ENCODE measurements at places on chromosomes 7 and 10. TPM values are rescaled to one million over a fixed set of nuclear protein-coding genes. Genes with fewer than 3 reads are reported as not detected.

DNA sequence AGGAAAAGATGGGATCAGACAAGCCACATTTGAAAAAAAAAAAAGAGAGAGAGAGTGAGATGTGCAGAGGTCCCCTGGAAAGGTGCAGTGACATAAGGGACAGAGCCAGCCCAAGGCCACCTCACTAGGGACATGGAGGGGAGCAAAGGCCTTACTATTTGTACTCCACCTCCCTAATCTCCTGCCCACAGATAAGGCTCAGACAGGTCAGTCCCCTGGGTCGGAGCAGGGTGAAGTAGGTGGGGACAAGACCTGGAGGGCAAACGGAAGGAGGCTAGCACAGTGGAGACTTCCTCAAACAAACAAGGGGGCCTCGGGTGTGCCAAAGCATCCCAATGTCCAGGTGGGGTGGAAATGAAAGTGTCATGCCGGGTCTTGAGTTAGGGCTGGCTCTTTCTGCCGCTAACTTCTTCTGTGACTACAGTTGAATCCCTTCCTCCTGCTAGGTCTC, 7.0 kb downstream of the PRF1 start:
- no peaks in the 10 kb centered on the region for H3K27me3 ChIP-seq
- H3K27ac ChIP-seq: no peak overlapping the region
- no peak overlapping the region for H3K4me3 ChIP-seq

- no peaks in the 10 kb centered on the region for H3K27me3 ChIP-seq
- DNase-seq: no peak
- H3K4me3 ChIP-seq: no peak overlapping the region
These were observed 23.8 kb upstream of the FBXW4 start for GRCh38 chr10:101718690-101719275.

- H3K36me3 ChIP-seq: no peaks in the 10 kb centered on the region
- no peaks in the 10 kb centered on the region for H3K27me3 ChIP-seq
- H3K4me1 ChIP-seq: no peaks in the 10 kb centered on the region
These were observed 27.4 kb downstream of the OGDHL start for GRCh38 chr10:49734676-49735075.

The OR2A12 gene
- total RNA-seq: not detected

DNA sequence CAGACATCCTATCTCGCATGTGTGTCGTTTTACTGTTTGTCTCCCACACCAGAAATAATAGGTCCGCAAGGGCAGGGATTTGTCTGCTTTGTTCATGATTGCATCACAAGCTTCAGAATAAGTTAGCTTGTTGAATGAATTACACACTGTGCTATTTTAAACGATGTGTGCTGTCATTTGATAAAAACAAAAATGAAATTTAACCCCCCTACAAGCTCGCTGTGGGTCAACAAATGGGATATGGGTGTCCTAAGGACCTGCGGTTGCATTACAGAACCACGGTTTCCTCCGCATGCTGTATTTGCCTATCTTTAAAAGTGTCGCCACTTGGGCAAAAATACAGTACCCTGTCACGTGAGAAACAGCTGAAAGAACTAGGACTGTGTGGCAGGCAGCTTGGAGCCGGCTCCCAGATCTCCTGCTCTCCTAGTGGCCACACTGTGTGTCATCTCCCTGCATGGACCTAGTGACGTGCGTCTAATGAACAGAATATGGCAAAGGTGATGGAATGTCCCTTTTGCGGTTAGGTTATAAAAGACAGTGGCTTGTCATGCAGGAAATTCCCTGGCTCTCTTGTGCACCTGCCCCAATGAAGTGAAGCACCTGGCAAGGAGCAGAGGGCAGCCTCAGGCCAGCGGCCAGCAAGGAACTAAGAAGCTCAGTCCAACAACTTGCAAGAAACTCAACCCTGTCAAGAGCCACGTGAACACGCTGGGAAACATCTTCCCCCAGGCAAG, 32.9 kb upstream of the CRYGN start:
- no peaks in the 10 kb centered on the region for H3K4me1 ChIP-seq
- no peak overlapping the region for H3K27ac ChIP-seq
- H3K36me3 ChIP-seq: no peaks in the 10 kb centered on the region

The WASHC2A gene
- 14.3 TPM for total RNA-seq

DNA sequence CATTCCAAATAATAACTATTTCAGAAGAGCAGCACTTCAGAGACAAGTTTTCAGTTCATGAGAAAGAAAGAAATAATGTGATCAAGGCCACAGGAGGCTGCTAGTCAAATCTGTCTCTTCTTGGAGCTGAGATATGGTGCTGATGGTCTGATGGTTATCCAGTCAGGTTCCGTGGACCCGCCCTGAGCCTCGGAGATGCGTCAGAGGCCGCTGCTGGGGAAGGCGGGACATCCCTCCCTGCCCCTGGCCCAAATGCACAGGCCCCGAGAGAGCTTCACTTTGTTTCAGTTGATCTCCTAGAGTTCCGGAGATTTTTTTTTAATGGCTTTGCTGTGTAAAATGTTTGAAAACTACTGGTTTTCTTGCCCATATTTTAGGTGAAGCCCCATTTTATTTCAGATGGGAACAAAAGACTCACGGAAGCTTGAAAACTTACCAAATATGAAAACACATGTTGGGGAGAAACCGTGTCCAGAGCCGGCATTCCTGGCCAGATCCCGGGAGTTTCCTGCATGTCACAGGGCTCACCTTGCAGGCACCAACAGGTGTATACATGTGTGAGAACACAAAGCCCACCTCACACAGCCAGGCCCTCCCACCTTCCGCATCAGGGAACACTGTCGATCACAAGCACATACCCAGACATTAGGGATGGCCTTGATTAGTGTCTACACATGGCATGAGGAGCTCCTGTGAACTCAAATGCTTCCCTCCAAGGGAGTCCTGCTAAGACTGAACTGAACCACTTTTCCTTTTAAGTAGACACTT, 499.0 kb downstream of the TCERG1L start:
- H3K4me3 ChIP-seq: no peak overlapping the region
- no peaks in the 10 kb centered on the region for H3K27me3 ChIP-seq
- H3K4me1 ChIP-seq: no peaks in the 10 kb centered on the region
- DNase-seq: no peak

- no peaks in the 10 kb centered on the region for H3K4me1 ChIP-seq
- DNase-seq: no peak
- H3K27ac ChIP-seq: no peak overlapping the region
- H3K4me3 ChIP-seq: no peak overlapping the region
- H3K36me3 ChIP-seq: no peaks in the 10 kb centered on the region
These were observed 427.4 kb downstream of the SH2D4B start for GRCh38 chr10:80964955-80965614.

The RBP3 gene
- not detected for total RNA-seq

The TTYH3 gene
- 3.8 TPM for total RNA-seq

The SLC13A1 gene
- total RNA-seq: not detected

The CDK6 gene
- 19.0 TPM for total RNA-seq

- H3K27ac ChIP-seq: no peak overlapping the region
- H3K36me3 ChIP-seq: no peaks in the 10 kb centered on the region
- no peaks in the 10 kb centered on the region for H3K4me1 ChIP-seq
- no peaks in the 10 kb centered on the region for H3K27me3 ChIP-seq
- no peak overlapping the region for H3K4me3 ChIP-seq
- DNase-seq: no peak
These were observed 23.7 kb downstream of the CREM start for GRCh38 chr10:35150308-35150707.

- H3K4me1 ChIP-seq: no peaks in the 10 kb centered on the region
- no peak for DNase-seq
- H3K36me3 ChIP-seq: no peaks in the 10 kb centered on the region
- H3K4me3 ChIP-seq: no peak overlapping the region
These were observed 21.8 kb upstream of the SLC26A3 start for GRCh38 chr7:107824858-107825257.

DNA sequence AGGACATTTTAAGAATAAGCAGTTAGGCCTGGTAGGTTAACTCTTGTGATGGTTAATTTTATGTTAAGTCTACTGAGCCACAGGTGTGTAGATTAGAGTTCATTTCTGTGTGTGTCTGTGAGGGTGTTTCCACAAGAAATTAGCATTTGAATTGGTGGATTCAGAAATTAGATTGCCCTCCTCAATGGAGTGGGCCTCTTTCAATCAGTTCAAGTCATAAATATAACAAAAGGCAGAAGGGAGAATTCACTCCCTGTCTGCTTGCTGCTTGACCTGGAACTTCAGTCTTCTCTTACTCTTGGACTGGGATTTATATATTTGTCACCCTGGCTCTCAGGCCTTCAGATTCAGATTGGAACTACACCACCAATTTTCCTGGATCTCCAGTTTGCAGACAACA, 55.3 kb upstream of the POM121L12 start:
- no peak overlapping the region for H3K27ac ChIP-seq
- no peak overlapping the region for H3K4me3 ChIP-seq
- H3K36me3 ChIP-seq: no peaks in the 10 kb centered on the region
- H3K4me1 ChIP-seq: no peaks in the 10 kb centered on the region
- no peak for DNase-seq

GRCh38 chr10:127887541-127888415, 5.0 kb downstream of the CLRN3 start:
- H3K27ac ChIP-seq: no peak overlapping the region
- no peaks in the 10 kb centered on the region for H3K27me3 ChIP-seq
- no peak overlapping the region for H3K4me3 ChIP-seq
- H3K36me3 ChIP-seq: no peaks in the 10 kb centered on the region
- DNase-seq: no peak
- no peaks in the 10 kb centered on the region for H3K4me1 ChIP-seq

DNA sequence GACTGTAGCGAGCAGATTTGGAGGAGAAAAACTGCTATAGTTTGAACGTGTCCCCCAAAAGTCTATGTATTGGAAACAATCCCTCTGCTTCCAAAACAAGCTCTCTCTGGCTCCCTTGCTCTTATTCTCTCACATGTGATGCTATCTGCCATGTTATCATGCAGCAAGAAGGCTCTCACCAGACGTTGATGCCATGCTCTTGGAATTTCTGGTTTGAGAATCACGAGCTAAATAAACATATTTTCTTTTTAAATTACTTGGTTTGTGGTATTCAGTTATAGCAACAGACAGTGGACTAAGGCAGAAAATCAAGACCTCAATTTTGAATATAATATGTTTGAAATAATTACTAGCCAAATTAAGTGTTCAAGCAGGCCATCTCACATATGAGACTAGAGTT, 17.5 kb upstream of the GNAT3 start:
- H3K4me3 ChIP-seq: no peak overlapping the region
- no peaks in the 10 kb centered on the region for H3K27me3 ChIP-seq
- no peaks in the 10 kb centered on the region for H3K4me1 ChIP-seq
- no peaks in the 10 kb centered on the region for H3K36me3 ChIP-seq
- H3K27ac ChIP-seq: no peak overlapping the region
- DNase-seq: no peak

DNA sequence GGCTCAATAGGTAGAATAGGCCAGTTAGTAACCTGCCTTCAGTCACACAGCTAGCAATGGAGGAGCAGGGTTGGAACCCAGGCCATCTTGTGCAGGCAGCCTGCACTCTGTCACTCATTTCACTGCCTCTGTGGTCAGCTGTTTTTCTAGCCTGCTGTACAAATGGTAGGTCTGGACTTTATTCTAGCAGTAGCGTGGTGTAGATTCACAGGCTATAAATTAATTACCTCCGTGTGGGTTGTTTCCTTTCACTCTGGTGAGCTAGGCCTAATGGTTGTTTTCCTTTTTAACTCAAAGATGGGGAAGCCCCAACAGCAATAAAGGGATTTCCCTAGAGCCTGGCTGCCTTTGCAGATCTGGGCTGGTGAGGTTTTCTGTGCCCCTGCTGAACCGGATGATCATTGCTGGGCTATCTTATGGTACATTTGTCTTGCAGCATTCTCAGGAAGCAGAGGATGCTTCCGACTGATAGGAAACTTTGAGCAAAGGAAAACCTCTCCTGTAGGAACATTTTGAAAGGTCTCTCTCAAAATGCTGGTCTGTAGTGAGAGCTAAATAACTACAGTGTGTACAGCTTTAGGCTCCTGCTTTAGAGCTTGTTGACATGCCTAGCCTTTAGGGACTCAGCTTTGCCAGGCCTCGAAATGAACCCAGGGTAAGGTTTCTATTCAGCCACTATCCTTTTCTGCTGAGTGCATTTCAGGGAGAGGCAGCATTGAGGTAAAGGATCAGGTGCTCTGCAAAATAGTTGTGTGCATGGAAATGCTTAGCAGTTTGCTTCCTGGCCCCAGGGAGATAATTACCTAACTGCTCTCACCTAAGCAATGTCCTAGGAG, 157.4 kb downstream of the ST7 start:
- no peaks in the 10 kb centered on the region for H3K27me3 ChIP-seq
- no peaks in the 10 kb centered on the region for H3K4me1 ChIP-seq
- no peak overlapping the region for H3K27ac ChIP-seq

GRCh38 chr10:84214612-84215235, 10.6 kb downstream of the LRIT2 start:
- no peak overlapping the region for H3K4me3 ChIP-seq
- H3K27ac ChIP-seq: no peak overlapping the region
- no peaks in the 10 kb centered on the region for H3K36me3 ChIP-seq

DNA sequence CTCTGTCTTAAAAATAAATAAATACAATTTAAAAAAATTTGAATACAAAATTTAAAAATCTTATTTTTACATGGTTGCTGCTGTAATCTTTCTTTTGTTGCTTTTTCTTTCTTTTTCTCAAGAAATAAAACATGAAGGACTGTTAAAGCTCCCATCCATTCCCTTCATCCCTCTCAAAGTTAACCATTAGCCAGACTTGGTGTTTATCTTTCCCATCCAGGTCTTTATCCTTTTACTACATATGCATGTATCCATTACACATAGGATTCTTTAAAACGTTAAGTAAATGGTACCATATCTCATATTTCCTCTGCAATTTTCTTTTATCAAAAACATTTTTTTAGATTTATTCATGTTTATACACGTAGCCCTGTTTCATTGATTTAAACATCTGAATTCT, 70.1 kb downstream of the CREB3L2 start:
- no peak overlapping the region for H3K4me3 ChIP-seq
- DNase-seq: no peak
- peak overlapping the region; percentile 84 for H3K27ac ChIP-seq

GRCh38 chr7:2098496-2098895, 134.2 kb downstream of the MAD1L1 start:
- no peak overlapping the region for H3K27ac ChIP-seq
- DNase-seq: no peak
- peaks cover 4% of the 10 kb centered on the region for H3K4me1 ChIP-seq
- no peak overlapping the region for H3K4me3 ChIP-seq
- no peaks in the 10 kb centered on the region for H3K27me3 ChIP-seq

The DHX32 gene
- total RNA-seq: 36.8 TPM

- H3K4me1 ChIP-seq: no peaks in the 10 kb centered on the region
- no peak overlapping the region for H3K27ac ChIP-seq
- peak; percentile 35 for DNase-seq
- H3K4me3 ChIP-seq: no peak overlapping the region
These were observed 54.5 kb downstream of the RAB18 start for GRCh38 chr10:27558612-27559020.

The SPDYE1 gene
- not detected for total RNA-seq

- no peak for DNase-seq
- no peaks in the 10 kb centered on the region for H3K4me1 ChIP-seq
- no peaks in the 10 kb centered on the region for H3K27me3 ChIP-seq
- no peak overlapping the region for H3K4me3 ChIP-seq
These were observed 238.2 kb upstream of the NEBL start for GRCh38 chr10:21135023-21135931.

GRCh38 chr10:49117376-49118070, 2.2 kb upstream of the VSTM4 start:
- no peak for DNase-seq
- no peaks in the 10 kb centered on the region for H3K4me1 ChIP-seq
- no peaks in the 10 kb centered on the region for H3K36me3 ChIP-seq
- no peaks in the 10 kb centered on the region for H3K27me3 ChIP-seq
- H3K4me3 ChIP-seq: no peak overlapping the region

The ACTL6B gene
- total RNA-seq: not detected

The C10orf53 gene
- total RNA-seq: not detected

Measured in uterus (tissue), 4 donors.